AG09319 (cell line): ENCODE measurements at places on chromosomes 16 and 17.

DNA sequence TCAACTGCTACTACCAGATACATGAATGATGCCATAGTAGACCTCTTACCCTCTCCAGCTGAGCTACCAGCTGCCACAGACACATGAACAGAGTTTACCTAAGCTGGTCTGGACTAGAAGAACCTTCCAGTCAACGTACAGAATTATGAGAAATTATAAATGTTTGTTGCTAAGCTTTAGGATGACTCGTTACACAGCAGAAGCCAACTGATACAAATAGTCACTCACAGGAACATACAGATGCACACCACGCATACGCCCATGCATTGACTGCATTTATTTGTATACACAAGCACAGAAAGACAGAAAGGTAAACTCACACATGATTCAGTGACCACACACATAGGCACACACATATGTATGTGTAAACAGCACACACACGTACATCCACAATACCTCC lies 164.6 kb downstream of the SALL1 start:
- DNase-seq: no peak

GRCh38 chr16:56288019-56288418 lies 96.7 kb downstream of the GNAO1 start:
- no peak for DNase-seq

DNA sequence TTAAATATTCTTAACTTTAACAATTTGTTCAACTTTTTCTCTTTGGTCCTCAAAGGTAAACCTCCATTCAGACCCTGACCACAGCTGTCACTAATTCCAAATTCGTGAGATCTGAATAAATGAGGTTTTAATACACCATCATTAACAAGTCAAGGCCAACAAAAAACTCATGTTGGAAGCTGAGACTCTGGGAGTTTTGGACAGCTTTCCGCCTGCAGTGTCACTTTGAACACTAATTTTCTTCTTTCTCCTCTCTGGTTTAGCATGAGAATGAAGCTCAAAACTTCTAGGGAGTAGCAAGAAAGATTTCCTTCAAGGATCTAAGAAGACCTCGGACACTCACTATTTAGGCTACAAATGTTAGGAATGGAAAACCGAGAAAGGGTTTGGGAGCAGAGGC lies 32.7 kb upstream of the DNAH9 start:
- no peak for DNase-seq

DNA sequence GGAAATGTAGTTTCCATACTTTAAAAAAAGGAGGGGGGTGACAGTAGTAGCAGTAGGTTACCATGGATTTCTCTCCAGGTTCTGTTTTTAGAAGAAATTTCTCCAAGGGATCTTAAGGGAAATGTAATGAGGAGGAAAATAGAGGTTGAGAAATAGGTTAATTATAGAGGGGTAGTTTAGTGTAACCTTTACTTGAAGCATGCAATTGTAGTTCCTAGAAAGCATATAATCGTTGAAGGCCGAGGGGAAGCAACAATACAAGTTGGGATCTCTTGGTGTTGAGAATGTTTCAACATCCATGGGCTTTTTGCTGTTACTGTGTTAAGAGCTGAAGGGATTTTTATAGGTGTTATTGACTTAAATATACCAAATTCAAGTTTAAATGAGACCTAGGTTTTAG lies 25.1 kb downstream of the TNRC6A start:
- no peak for DNase-seq

- DNase-seq: no peak
These were observed 7.2 kb downstream of the MMP15 start for GRCh38 chr16:58032710-58033293.

DNA sequence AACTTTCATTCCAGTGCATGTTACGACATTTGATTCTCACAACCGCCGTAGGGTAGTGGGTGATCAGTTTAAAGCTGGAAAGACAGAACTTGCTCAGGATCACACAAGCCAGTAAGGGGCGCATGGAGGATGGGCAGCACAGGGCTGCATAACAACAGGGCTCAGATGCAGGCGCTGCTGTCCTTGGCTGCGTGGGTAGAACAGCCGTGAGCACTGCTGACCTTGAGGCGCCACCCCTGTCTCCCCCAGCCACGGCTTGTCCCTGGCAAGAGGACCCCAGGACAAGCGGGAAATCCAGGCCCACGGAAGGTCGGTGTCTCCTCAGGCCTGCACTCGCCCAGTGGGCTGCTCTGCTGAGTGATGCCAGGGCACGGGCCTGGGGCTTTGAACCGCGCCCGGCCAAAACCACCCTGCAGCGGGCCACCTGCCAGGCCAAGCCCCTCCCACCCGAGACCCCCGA lies 84.7 kb downstream of the LMF1 start:
- DNase-seq: no peak

- no peak for DNase-seq
These were observed 21.4 kb downstream of the LDHD start for GRCh38 chr16:75095204-75095621.

DNA sequence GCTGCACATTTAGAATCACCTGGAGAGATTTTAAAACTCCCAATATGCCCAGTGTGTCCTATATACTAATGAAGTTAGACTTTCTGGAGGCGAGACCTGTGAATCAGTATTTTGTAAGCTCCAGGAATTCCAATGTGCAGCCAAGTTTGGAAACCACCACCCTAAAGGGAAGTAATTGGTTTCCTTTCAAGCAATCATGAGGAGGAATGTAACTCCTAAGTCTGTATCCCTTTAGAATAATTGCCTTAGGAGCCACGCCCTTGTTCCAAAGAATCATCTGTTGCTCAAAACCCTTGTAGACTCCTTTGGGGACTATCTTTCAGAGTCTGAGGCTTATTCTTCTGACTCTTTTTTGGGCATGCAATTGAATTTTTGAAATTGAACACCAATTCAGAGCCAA lies 84.4 kb downstream of the DNAH9 start:
- no peak for DNase-seq

- no peak for DNase-seq
These were observed 112.9 kb downstream of the GRIN2A start for GRCh38 chr16:10069374-10069773.

DNA sequence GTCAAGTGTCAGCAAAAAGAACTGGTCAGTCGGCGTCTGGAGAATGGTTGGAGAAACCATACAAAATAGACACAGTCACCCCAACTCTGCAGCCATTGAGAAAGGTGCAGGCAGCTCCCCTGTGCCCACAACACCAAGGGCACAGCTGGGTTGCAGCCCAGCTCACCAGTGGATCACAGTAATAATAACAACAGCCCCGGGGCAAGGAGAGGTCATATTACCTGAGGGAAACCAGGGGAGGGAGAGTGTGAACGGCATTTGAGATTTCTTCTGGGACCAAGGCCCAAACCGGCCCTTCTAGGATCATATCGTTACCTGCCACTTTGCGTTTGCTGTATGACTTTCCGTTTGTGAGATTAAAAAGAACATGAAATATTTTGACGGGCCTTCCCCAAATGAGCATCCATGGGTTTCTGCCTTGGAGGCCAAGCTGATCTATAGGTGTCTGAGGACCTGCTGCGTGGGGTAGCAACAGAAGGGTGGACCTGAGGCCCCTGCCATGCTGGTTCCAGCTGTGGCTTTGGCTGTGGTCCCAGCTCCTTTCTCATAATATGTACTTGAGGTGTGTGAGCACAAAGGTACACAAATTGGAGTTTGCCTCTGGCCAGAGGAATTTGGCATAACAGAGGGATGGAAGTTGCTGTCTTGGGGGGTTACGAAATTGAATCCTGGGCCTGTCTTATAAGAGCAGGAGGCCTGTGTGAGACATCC lies 154.6 kb downstream of the CMIP start:
- no peak for DNase-seq

GRCh38 chr16:28977703-28978662 lies 3.4 kb downstream of the SPNS1 start:
- DNase-seq: no peak

DNA sequence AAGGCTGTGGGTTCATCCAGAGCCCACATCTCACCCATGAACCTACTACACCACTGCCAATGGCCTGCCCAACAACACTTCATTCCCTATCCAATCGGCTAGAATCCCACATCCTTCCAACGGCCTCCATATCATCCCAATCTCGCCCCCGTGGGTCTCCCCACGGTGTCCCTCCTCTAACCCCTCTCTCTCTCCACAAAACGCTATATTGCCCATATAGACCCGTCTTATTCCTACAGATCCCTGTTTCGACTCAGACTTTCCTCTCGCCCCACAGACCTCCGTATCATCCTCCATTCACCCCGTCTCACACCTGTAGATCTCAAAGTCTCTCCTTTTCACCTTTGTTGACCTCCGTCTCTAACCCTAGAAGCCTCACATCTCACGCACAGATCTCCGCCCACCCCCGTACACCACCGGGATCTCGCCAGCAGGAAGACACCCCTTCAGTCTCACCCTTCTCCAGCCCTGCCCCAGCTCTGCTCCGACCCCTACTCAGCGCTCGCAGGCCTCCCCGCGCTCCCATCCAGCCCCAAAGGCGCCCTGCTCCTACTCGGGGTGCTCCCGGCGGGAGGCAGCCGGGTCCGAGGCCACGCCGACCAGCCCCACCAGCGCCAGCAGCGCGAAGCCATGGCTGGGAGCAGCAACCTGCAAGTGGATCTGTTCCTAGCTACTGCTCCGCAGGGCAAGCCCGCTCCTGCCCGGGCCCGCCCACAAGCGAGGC lies at the start of gene FDXR:
Gene FDXR, minus strand, starts transcription at position 682 of the 724 bp plus-strand sequence. Its CDS starts 50 bp downstream, at position 632.
- no peak for DNase-seq

DNA sequence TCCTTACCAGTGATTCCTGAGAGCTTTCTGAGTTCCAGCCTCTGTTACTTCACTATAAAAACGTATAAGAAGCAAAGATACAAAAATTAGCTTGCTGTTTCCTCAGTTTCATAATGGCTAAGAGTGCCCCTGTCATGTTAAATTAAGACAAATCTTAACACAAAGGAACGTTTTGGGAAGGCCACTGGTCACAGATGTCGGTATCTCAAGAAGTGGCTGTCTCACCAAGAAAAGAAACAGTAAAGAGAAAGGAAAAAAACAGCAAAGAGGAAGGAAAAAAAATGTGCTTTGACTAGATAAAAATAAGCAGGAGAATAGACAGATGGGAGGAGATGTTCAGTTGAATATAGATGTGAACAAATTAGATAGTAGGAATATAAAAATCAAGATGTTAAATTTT lies 94.8 kb upstream of the AKTIP start:
- no peak for DNase-seq

- no peak for DNase-seq
These were observed 3.8 kb downstream of the PLD2 start for GRCh38 chr17:4810696-4811290.

- no peak for DNase-seq
These were observed 408.1 kb downstream of the WWOX start for GRCh38 chr16:78507576-78507975.

GRCh38 chr16:75254359-75254837 lies 3.0 kb upstream of the BCAR1 start:
- no peak for DNase-seq

GRCh38 chr17:42111871-42112551 lies 503 bp downstream of the DHX58 start:
- DNase-seq: no peak

- no peak for DNase-seq
These were observed 217.3 kb downstream of the NTN1 start for GRCh38 chr17:9238340-9239245.

DNA sequence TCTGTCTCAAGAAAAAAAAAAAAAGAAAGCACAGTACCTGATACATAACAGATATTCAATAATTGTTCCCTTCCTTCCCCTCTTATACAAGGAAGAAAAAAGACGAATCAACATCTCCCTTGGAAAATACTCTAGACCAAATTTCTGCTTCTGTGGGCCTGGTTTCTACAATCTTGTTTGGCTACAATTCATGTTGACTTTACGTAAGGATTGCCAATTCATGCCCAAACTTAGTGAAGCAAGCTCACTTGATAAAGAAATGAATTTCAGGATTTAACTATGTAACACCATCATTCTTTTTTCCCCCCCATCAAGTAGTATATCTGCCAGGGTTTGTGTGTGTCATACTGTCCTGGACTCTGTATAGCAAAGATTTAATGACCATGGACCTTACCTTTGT lies 134.2 kb upstream of the TBX2 start:
- DNase-seq: no peak

GRCh38 chr16:31471241-31471874 lies 594 bp upstream of the TGFB1I1 start:
- no peak for DNase-seq

- no peak for DNase-seq
These were observed at the start of gene ACE for GRCh38 chr17:63476854-63477479. ACE (plus strand) TSS chr17:63477061; CDS start chr17:63477095, 34 bp downstream.

- DNase-seq: no peak
These were observed 102.5 kb downstream of the SALL1 start for GRCh38 chr16:51048544-51048943.

DNA sequence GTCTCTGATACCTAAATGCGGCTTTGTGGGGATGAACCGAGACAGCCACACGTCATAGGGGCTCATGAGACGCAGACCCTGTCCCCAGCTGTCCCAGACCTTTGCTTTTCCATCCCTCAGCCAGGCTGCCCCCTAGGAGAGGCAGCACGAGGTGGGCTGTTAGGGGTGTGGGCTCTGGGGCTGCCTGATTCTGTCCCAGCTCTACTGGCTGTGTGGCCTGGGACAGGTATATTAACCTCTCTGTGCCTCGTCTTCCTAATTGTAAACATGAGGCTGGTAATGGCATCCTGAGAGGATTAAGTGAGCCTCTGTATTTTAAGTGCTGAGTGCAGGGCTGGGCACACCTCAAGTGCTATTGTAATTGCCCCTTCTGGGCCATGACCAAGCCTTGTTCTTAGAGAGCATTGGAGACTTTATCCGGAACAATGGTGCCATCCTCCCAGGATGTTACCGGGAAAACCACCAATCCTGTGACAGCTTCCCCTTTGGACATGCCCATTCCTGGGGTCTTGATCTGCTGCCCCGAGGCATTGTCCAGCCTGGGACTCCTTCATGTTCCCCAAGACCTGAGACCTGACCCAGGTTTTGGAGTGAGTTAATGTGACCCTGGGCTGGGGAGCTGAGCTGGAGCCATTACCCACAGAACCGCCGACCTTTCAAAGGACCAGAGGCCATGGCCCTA lies 5.1 kb downstream of the ADGRG1 start:
- DNase-seq: no peak

GRCh38 chr17:65518256-65518655 lies 43.2 kb downstream of the AXIN2 start:
- no peak for DNase-seq

DNA sequence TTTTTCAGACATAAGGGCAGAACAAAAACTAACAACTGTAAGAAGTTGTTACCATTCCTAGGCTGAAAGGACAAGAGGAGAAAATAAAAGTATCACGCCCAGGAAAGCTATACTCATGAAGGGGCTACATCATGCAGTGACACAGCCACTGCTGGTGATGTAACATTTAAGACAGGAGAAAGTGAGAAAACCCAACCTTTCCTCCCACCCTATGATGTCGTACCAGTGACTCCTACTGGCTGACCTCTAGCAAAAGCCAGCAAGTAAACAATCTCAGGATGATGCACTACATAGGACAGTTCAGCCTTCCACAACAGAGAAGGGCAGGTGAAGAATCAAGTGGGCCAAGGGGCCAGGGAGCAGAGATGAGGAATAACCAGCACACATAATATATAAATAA lies 14.0 kb upstream of the OR1E2 start:
- no peak for DNase-seq

GRCh38 chr16:1102921-1103635 lies 7.0 kb upstream of the C1QTNF8 start:
- DNase-seq: no peak
